ENCODE measurements at places on chromosomes 7 and 10.

DNA sequence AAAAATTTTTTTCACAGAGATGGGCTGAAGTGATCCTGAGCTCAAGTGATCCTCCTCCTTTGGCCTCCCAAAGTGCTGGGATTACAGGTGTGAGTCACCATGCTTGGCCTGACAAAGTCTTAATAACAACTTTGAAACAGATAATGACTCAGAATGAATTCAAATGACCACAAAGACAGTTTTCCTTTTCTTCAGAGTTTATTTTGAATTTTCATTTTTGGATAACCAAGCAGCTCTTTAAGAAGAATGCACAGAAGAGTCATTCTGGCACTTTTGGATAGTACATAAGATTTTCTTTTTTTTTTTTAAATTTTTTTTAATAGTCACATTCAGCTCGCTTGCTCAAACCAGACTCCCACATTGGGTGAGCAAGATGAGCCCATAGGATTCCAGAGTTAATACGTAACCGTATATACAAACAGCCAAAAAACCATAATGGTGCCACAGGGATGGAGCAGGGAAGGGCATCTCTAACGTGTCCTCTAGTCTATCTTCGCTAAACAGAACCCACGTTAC, 43.0 kb upstream of the NMT2 start:
- DNase-seq = no peak

DNA sequence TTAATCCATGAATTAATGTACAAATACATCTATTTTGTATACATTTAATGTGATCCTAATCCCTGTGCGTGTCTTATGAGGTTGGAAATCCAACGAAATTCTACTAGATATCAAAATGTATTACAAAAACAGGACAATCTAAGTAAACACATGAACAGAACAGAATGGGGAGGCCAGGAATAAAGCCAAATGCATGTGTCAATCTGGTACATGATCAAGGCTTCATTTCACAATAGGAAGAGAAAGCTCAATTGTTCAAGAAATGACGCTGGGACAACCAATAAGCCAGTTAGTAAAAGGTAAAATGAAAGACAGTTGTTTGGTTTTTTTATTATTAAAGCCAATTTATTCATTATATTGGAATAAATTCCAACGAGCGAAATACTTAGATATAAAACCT, 83.0 kb downstream of the COL13A1 start:
- no peak for DNase-seq

GRCh38 chr7:78587443-78588044, 789.0 kb downstream of the PHTF2 start:
- DNase-seq = no peak

- DNase-seq = no peak
Observed at GRCh38 chr10:117370205-117370604, 5.0 kb downstream of the PDZD8 start.

DNA sequence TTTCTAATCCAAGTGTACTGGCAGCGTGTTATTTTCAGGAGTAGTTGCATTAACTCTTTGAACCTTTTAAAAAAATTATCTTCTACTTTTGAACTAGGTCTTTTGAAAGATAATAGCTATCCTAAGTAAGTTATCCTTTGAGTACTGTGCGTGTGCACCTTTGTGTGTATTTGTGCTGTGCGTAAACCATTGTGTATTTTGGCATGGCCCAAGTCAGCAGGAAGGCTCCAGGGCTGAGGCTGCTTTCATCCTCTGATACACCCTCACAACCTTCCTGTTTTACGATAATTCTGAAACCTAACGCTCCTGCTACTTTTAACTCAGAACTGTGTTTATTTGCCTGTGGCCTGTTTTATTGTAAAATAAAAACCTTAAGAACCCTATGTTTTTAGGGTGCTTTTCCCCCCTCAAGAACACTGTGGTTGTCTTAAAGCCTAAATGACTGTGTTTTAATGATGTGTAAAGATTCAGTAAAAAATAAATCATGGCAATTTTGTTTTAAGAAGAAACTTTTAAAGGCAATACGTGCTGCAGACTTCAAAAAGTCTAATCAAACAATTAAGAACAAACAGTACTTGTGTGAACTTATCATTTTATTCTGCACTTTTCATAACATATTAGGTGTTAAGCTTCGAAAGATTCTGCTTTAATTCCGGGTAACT, 57.5 kb downstream of the HDAC9 start:
- DNase-seq = no peak

DNA sequence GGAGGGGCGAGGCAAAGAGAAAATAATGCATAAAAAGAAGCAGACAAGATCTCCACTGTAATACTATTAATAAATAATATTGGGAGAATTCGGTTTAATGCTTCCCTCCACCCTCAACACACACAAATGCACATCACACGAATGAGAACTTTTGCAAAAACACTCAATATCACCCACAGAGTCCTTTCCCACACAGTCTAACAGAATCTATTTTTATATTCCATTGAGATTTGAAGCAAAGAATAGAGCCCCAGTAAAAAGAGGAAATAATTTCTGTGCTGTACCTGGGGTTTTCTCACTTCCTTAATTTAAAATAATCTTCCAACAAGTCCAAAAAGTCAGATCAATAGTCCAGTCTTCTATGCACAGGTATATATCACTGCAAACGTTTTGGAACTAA, 17.0 kb downstream of the PIK3AP1 start:
- no peak for DNase-seq

DNA sequence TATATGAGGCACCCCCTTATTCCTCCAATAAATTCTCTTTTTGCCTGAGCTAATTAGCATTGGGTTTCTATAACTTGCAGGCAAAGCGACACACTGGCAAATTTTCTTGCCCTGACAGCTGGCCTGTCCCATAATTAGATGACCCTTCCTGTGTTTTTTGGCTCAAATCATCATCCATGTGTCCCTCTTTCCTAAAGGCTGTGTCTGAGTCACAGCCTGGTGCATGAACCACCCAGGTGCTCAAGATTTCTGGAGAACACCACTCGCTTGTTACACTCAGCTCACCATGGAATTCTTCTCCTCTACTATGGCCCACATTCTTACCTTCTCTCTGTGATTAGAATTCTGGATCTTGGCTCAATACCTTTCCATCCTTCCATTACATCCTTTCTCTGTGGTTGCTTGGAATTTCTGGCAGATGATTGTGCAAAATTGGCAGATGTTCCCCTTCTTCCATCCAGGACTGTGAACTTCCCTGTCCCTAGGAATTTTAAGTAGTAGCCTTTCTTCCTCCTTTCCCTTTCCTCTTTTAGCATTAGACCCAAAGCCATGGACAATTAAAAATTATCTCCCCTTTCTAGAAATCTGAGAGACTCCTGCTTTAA, 116.0 kb upstream of the ANKRD1 start:
- no peak for DNase-seq

DNA sequence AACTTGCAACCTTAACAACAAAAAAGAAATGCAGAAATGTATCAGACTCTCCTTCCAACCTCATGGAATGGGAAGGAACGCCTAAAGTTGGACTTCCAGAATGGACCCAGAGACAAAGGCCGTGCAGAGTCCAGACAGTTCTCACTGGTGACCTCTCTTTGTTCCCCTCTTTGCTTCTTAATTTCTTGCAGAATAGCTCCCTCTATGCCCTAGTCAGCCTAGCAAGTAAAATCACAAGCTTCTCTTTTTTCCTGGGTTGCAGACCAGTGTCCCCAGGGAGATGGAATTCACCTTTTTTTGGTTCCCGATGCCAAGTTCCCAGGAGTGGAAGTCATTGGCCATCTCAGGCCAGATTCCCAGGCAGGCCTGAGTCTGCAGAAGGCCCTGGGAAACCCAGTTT, 278.0 kb downstream of the CCSER2 start:
- no peak for DNase-seq

DNA sequence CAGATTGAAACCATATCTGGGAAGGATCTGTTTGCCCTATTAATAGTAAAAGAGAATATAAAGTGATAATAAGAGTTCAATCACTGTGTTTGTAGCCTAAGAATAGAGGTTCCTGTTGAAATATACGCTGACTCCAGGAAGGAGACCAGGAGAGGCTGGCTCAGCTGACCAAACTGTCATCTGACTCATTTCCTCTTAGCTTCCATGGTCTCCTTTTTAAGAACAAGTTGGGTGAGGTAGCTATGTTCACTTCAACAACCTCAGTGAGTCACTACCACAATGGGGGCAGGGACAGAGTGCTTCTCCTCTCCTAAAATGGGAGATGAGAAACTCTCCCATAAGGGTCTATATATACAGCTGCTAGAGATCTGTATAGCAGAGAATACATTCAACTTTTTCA, 543.3 kb downstream of the CALN1 start:
- DNase-seq = no peak

DNA sequence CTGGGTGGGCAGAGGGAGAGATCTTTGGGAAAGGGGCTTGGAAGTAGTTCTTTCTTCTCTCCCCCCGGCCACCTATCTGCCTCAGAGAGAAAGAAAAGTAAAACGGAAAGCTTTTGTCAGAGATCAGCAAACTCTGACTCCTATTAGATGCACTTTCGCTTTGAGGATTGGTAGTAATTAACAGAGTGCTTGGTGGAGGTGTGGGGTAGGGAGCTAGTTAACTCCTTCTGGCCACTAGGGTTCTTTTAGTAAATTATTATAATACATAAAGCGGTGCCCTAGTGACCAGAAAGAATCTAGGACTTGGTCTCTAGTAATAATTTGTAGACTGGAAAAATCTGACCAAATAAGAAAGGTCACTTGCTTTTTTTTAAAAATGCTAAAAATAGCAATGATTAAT, 54.6 kb downstream of the CPVL start:
- DNase-seq = no peak

DNA sequence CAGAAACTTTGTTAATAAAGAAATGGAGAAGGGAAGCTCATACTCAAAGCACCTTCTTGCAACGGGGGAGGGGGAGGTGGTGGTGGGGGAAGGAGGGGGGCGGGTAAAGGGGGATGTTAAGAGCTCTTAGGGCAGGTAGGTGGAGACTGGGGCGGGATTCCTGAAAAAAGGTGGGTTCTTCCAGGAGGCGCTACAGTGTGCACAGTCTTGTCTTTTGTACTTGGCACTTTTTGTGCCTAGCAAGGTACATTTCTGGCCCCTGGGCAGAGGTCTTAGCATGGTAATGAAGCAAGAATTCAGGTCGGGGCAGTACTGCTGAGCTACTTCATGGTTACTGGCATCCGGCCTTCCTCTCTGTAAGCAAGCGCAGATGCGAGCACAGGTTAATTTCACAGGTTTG, 15.2 kb upstream of the LAMB4 start:
- DNase-seq = no peak

DNA sequence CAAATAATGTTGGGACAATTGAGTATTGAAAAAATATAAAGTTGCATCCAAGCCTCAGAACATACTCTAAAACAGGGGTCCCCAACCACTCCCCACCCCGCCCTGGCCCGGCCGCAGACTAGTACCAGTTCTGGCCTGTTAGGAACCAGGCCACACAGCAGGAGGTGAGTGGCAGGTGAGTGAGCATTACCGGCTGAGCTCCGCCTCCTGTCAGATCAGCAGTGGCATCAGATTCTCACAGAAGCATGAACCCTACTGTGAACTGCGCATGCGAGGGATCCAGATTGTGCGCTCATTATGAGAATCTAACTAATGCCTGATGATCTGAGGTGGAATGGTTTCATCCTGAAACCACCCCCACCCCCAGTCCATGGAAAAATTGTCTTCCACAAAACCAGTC, 19.4 kb downstream of the HIPK2 start:
- DNase-seq = no peak

DNA sequence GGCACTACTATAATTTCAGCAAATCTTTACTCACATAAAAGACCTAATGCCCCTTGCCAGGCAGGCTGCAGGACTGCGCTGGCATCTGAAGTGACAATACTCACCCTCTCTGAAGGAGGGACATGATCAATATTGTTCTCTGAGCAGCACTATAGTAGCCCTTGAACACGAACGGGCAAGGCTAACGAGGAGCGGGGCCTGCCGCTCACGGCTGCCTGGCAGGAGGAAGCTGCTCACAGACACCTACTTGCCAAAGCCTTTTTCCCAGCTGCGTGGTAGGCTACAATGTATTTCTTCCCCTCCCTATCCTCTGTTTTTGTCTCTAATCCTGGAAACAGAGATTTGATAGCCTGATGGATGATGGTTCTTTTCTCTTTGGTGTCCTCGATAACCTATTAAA, 19.9 kb downstream of the PUS7 start:
- DNase-seq = no peak

DNA sequence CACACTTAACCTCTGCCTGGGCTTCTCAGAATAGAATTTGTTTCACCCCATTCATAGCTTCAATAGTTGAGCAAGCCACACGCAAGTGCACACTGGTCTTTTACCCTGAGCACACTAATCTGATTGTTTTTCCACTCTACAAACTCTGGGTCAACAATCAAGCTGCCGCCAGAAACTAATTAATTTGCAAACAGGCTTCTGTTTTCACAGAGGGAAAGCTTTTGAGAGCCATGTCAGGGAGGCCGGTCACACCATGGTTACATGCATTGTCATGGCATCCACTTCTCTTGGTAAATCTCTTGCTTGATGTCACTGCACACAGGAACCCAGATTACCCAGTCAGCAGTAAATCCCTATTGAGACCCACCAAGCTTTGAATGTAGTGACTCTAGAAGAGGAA, 154.2 kb downstream of the SEMA3A start:
- DNase-seq = no peak

DNA sequence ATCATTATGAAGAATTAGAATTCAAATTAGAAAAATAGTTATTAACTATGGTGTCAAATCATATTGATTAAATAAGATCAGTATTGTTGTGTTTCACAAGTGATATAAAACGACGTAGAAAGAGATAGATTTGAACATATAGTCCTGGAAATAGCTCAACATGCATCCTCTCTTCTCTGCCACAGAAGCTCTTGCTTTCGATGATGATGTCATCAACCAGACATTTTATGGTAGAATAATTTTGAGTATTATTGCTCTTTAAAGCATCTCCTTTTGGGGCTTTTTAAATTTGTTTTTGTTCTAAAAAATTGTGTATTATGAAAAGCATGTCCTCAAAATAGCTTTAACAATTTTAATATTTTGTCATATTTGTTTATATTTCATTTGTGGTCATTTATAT, 95.0 kb downstream of the DGKB start:
- DNase-seq = no peak

GRCh38 chr10:111515706-111516105, 438.9 kb downstream of the ADRA2A start:
- no peak for DNase-seq

DNA sequence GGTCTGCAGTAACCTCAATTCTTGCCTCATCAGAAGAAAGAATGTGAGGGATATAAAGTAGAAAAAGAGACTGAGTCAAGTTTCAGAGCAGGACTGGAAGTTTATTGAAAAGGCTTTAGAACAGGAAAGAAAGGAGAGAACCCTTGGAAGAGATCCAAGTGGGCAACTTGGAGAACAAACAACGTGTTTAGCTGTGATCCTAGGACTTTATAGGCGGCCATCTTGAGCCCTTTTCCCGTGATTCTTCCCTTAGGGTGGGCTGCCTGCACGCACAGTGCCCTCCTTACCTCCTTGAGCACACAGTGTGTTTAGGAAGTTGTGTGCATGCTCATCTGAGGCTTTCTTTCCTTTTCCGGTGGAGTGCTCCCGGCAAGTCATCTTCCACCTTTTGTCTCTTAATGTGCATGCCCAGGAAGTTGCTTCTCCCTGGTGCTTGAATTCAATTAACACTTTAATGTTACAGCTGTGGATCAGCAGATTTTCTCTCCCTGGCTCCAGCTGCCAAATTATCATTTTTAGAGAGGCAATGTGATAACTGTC, 59.8 kb downstream of the ENTPD1 start:
- DNase-seq = no peak

- no peak for DNase-seq
Observed at GRCh38 chr10:5034588-5034987, 30.9 kb upstream of the AKR1C2 start.

Data from brain pericyte (primary cell).